ENCODE measurements at places on chromosomes 4 and X.

DNA sequence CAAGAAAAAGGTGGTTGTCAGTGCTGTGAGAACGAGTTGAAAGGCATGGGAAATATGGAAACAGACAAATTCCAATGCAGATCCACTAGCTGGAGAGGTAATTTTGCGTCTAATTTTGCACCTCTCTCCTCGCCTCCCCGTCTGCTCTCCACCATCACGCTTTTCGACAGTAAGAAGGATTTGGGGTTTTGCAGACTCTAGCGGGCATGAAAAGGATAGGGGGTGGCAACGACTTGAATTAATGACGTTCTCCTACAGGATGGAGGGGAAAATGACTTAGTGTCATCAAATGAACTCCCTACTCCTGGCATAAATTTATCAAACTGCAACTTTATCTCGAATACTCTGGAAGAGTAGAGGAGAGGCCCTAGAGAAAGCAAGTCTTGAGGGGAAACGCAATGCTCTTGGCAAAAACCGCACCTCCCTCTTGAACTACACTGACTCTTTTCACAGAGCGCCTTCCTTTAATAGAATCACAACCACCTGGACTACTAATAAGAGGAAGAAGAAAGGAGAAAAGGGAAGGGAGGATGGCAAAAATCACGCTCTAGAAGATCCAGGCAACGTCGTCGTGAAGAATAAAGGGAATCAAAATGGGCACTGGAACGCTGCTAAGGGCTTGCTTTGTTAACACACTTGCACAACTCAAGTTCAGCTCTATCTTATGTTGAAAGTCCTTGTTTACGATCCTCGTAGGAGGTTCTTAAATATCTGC, 871 bp upstream of the SLITRK2 start:
- DNase-seq, result no peak

GRCh38 chr4:5636766-5637670, 71.3 kb downstream of the EVC2 start:
- no peak for DNase-seq

- DNase-seq, result no peak
Observed at GRCh38 chr4:12612876-12613275, 871.3 kb downstream of the RAB28 start.

- no peak for DNase-seq
Observed at GRCh38 chrX:20378233-20378920, 111.7 kb upstream of the RPS6KA3 start.

- DNase-seq, result no peak
Observed at GRCh38 chr4:15145709-15146108, 143.4 kb downstream of the CPEB2 start.

All from C1 segment of cervical spinal cord (tissue), 14 donors.